ENCODE measurements at places on chromosomes 3 and 15.
A peak's percentile ranks its signal among the peaks of the same experiment; 100 is the strongest.

DNA sequence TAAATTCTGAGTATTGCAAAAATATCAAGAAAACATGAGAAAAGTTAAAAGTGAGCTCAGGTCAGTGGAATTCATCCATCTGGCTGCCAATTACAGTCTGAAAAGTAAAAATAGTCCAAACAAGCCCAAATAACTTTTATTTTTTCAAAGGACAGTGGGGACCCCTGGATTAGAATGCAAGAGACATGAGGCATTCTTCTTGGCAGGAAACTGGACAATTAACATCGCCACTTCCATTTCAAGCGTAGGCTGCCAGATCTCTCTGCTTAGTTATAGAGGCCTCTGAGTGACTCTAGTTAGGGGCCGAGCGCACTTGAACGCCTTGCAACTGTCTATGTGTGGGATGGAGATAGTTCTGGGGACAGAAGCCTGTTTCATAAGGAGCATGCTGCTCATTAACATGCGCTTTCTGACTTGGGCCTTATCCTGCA, 189.1 kb downstream of the GHSR start:
- no peak for DNase-seq

DNA sequence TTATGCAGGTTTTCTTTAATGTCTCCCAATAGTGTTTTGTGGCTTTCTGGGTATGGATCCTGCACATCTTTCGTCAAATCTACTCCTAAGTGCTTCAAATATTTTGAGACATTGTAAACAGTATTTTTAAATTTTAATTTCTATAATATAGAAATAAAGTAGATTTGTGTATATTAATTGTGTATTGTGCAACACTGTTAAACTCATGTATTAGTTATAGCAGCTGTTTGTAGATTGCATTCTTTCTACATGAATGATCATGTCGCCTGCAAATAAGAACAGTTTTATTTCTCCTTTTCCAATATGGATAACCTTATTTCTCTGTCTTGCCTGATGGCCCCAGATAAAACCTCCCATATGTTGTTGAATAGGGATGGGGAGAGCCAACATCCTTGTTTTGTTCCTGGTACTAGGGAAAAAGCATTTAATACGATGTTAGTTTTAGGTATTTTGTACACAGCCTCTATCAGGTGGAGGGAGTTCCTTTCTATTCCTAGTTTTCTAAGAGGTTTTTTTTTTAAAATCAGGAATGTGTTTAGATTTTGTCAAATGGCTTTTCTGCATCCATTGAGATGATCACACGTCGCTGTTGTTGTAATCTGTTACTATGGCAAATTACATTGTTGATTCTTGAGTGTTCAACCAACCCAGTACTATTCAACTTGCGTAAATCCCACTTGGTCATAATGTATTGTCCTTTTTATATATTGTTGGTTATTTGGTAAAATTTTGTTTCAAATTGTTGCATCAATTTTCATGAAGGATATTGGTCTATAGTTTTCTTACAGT, 71.1 kb upstream of the DGKG start:
- DNase-seq, result no peak

GRCh38 chr15:80403712-80404056, 498 bp upstream of the ARNT2 start:
- no peak for DNase-seq

DNA sequence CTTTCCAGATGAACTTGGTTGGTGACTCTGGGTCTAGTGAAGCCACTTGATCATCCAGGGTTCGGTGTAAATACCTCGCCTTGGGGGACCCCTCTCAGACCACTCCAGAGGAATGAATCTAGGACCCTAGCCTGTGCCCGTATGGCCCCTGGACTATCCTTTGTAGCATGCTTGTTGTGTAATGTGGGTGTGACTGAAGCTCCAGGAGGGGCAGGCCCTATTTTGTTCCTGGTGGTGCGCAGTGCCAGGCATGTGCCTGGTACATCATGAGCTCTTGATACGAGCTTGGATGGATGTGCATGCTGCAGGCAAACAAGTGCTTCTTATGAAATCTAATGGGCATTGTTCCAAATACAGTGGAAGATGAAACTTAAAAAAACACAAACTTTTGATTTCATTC, 82.8 kb downstream of the EBLN2 start:
- peak; percentile 4 for DNase-seq

GRCh38 chr3:7520059-7520458, 659.1 kb downstream of the GRM7 start:
- no peak for DNase-seq

GRCh38 chr3:83454353-83454752, 1504.4 kb upstream of the CADM2 start:
- no peak for DNase-seq
